ENCODE measurements at places on chromosomes 16 and 17.

DNA sequence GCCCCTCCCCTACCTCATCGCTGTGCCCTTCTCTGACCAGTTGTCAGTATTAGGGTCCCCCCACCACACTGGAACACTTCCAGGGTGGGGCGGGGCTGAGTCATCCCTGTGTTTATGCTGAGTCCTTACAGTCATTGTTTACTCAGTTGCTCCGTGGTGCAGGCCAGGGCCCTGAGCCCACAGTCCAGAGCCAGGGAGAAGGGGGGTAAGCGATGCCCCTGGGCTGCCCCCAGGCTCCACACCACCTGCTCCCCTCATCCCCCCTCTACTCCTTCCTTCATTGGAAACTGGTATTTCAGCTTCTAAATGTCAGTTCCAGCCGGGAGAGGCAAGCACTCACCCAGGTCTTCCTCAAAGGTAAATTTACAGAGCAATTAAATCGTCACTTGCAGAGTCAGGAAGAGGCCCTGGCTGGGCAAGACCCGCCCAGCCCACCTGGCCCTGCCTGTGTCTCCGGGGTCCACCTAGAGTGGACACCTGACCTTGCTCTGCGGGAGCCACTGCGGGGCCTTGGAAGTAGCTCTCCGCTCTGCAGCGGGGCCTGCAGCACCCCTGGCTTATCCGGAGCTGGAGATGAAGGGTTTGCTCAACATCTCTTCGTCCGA, 4.8 kb downstream of the ATP2A3 start:
- no peak for DNase-seq

GRCh38 chr16:25198021-25198420, 18.7 kb upstream of the AQP8 start:
- no peak for DNase-seq

DNA sequence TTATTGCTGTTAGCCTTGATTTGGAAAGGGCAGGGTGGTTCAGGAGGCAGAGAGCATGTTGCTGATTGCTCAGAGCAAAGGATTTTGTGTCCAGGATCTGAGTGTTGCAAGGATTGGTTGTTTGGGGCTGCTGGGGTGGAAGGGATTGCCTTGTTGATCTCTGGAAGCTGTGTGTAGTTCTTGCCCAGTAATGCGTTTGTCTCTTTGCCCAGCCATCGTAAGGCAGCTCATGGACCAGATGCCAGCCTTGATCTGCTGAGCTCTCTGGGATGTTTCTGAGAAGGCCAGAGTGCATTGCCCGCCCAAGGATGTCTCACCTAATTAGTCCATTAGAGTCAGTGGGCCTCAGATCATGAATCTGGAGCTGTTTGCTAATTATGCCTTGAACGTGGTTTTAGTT, 33.6 kb downstream of the NKD1 start:
- no peak for DNase-seq

GRCh38 chr17:31690151-31690551, 168.9 kb downstream of the COPRS start:
- no peak for DNase-seq

DNA sequence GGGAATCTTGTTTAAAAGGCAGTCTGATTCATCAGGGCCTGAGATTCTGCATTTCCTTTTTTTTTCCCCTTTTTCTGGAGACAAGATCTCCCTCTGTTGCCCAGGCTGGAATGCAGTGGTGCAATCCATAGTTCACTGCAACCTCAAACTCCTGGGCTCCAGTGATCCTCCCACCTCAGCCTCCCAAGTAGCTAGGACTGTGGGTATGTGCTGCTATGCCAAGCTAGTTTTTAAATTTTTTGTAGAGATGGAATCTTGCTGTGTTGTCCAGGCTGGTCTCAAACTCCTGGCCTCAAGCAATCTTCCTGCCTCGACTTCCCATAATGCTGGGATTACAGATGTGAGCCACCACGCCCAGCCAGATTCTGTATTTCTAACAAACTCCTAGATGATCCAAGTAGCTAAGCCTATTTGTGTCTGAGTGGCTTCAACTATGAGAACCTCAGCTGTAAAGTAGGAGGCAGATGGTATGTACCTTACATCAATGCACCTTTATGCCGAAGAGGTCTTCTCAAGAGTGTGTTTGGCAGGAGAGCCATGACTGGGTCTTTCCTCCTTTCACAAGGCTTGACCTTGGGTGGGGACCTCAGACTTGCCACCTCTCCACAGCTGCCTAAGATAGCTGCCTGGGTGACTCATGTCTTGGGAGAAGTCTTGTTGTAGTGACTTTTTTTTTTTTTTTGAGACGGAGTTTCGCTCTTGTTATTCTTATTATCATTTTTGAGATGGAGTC, 10.9 kb downstream of the LDAF1 start:
- no peak for DNase-seq

DNA sequence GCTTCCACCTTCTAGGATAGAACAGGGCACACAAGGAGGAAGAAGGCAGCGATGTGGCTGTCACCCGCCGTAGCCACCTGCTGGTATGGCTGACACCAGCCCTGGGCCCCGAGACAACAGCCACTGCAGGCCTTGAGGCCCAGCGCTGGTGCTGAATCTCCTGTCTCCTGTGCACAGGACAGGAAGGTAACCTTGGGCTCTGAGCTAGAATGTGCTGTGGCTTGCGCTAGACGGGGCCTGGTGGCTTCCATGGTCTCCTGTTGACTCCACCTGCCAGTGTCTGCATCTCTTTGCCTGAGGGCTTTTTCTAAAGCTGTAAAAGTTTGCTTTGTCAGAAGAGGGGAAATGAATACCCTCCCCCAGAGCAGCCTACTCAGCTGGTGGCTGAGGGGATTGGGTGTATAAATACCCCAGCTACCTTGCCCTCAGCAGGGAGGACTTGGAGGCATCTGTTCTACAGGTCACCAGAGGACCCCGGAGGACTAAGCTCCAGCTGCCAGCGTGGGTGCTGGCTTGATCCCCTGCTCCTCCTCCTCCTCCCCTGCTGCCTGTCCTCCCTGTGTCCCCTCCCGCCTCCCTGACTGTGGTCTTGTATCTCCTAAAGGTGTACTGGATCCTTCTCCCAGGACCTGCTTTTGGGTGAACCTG, 76.1 kb upstream of the SDK2 start:
- no peak for DNase-seq

- DNase-seq: no peak
Measured at GRCh38 chr16:28304214-28304613, 11.9 kb downstream of the SBK1 start.

DNA sequence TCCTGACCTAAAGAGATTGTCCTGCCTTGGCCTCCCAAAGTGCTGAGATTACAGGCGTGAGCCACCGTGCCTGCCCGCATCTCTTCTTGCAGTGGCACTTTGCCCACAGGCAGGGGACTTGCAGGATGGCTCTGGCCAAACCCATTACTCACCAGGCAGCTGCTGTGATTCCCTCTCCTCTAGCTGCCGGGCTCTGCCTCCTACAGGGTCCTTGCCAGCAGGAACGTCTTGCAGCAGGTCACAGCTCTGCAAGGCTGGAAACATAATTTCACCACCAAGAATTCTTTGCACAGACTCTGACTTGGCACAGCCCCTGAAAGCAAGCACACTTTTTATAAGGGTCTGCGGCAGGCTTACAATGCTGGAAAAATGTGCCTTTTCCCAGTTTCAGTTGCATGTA, 20.3 kb downstream of the COX4I1 start:
- DNase-seq: no peak

GRCh38 chr16:76175718-76176117, 101.5 kb upstream of the CNTNAP4 start:
- no peak for DNase-seq

DNA sequence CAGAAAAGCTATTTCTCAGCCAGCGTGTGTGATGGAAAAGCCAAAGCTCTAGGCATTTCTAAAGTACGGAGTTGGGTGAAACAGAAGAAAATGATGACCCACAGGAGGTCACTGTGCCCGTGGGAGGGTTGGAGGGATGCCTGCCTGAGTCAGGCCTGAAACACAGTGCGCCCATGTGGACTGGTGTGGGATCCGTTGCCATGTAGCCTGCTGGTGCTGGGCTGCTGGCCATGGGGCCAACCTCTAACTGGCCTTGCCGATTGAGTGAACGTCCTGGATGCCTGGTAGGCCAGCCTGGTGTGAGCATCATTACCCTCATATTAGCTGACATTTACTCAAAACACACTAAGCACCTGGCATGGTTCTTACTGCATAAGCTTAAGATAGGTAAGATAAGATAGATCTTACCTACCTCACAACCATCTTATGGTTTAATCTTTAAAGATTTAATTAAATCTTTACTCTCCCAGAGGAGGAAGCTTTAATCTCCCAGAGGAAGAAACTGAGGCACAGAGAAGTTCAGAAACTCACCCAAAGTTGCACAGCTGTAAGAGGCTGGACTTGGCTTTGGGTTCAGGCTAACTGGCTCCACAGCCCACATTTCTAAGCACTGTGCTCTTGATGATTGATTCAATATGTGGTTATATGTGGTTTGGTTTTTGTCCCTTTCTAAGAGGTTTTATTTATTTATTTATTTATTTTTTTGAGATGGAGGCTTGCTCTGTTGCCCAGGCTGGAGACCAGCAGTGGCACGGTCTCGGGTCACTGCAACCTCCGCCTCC, 15.7 kb downstream of the MGAT5B start:
- DNase-seq: no peak

DNA sequence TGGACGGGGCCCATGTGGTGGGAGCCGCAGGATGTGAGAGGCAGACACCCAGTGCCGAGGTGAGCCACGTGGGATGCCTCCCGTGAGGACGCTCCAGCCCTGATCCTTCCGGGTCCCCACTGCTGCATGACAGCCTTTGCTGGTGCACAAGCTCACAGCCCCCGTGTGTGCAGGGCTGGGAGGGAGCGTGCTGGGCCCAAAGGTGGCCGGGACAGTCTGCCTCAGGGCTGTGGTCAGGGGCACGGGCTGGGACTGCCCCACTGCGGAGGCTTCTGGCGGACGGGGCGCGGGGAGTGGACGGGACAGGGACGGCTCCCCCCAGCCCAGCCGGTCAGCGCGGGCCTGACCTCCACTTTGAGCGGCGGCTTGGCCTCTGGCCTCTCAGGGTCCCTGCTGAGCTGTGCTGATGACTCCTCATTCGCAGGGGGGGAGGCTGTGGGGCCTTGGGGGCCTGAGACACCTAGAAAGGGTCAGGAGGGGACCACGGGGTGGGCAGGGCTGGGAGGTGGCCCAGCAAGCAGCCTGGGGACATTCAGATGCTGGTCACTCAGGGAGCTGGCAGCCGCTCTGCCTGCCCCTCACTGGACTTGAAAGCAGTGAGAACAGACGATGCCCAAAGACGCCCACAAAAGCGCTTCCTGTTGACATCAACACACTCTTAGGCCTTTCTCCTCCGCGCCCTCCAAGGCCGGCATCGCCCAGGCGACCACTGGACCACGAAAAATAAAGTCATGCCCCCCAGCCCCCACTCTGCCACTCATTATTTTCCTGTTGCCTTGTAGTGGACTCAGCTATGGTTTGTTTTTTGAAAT, 9.3 kb upstream of the METRNL start:
- no peak for DNase-seq

- DNase-seq: no peak
Measured at GRCh38 chr16:66419527-66419926, 7.6 kb upstream of the BEAN1 start.

DNA sequence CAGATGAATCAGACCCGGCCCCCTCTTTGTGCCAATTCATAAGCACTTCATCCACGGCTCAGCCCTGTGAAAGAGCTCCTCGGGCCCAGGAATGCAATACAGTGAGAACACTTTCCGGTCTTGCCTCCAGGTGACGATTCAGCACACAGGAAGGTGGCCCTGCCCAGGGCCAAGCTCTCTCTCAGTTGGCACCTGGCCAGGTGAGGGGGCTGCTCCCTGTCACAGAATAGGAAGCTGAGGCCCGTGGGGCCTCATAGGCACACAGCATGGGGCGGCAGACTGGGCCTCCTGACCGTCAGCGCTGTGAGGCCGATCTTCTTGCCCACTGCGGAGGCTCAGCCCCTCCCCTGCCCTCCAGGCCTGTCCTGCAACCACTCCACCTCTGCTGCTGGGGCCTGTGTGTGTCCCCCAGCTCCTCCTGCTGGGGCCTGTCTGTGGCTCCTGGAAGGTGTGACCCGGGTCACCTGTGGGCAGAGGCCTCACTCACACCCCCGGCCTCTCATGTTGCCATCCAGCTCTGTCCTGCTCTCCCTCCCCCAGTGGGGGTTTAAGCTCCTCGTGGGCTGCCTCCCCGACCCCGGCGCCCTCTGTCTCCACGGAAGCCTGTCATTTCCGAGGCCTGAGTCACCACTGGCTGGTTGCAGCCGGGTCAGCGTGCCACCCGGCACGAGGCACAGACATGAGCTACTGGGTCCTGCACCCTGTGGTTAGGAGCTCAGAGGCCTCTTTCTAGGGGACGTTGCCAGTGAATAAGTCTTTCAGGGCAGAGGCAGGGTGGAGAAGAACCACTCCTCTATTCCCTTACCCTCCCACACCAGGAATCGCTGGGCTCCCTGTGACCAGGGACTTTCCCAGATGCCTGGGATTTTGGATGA, 114.4 kb downstream of the SEC14L1 start:
- no peak for DNase-seq

DNA sequence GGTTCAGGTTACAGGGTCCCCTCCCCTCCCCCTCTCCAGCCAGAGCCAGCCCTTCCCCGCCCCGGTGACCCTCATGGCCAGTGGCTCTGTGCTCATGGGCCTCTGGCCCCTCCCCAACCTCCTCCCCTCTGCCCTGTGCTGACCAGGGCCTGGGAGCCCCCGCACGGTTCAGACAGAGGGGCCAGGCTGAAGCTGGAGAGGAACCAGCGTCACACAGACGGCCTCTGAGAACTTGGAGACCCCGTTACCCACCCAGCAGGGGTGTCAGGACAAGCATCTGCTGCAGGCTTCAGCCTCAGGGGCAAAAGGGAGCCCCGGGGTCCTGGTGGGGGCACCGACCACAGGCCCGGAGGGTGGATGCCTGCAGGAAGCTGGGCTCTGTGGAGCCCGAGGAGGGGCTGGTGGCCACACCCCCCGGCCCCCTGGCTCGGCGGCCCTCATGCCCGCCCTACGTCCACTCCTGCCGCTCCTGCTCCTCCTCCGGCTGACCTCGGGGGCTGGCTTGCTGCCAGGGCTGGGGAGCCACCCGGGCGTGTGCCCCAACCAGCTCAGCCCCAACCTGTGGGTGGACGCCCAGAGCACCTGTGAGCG, at the start of gene WFIKKN1:
Gene WFIKKN1, plus strand, starts transcription at position 171 of the 591 bp plus-strand sequence. Its CDS starts 269 bp downstream, at position 440.
- no peak for DNase-seq

DNA sequence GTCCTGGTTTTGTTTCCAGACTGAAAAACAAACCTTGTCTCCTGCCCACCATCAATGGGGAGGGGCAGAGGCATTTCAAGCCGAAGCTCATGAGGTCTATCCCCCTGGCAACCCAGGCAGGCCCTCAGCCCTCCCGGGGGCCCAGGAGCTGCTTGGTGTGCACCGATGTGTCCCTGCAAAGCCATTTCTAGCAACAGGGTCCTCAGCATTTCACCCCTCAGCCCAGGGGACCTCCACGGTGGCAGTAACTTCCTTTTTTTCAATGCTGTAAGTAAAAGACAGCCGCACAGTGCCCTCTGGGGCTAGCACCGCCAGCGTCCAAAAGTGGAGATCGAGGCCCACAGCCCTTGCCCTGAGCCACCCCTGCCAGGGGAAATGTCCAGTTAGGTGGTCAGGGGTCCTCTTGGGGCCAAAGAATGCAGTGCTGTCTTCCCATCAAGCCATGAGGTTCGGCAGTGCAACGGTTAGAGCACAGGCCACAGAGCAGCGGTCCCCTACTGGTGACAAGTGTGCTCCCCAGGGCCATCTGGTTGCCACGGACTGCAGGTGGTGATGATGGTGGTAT, 79.9 kb downstream of the LITAF start:
- no peak for DNase-seq

Data from NCI-H2227 treated with DMSO at 0.1 percent for 48 hours (cell line).